Activated T-cell treated with anti-CD3 and anti-CD28 coated beads for 4 hours (primary cell): ENCODE measurements at places on chromosomes 7 and 10.

- DNase-seq: no peak
Observed at GRCh38 chr7:154795014-154795413, 207.9 kb downstream of the PAXIP1 start.

DNA sequence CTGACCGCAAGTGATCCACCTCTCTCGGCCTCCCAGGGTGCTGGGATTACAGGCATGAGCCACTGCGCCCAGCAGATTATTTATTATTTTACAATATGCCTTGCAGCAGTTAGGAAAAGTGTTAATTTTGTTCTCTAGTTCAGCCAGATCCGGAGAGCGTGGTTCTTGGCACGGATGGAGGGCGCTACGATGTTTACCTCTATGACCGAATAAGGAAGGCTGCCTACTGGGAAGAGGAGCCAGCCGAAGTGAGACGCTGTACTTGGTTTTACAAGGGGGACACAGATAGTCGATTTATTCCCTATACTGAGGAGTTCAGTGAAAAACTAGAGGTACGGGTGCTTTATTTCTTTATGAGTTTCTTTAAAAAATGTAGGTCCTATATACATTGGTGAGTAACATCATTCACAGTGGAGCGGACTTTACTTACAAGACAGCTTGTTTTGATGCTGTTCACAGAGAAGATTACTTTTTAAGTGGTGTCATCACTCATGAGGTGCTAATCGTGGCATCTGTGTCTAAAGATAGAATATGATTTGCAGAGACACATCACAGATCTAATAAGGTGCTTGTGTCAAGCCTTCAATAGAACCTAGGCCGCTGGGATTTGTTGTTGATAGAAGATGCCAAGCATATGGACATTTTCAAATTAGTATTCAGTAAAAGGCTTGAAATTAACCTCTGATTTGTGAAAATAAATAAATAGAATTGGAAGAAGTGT, 11.6 kb downstream of the SEC23IP start:
- no peak for DNase-seq

GRCh38 chr7:102472126-102473041, 6.3 kb downstream of the POLR2J start:
- DNase-seq: no peak

DNA sequence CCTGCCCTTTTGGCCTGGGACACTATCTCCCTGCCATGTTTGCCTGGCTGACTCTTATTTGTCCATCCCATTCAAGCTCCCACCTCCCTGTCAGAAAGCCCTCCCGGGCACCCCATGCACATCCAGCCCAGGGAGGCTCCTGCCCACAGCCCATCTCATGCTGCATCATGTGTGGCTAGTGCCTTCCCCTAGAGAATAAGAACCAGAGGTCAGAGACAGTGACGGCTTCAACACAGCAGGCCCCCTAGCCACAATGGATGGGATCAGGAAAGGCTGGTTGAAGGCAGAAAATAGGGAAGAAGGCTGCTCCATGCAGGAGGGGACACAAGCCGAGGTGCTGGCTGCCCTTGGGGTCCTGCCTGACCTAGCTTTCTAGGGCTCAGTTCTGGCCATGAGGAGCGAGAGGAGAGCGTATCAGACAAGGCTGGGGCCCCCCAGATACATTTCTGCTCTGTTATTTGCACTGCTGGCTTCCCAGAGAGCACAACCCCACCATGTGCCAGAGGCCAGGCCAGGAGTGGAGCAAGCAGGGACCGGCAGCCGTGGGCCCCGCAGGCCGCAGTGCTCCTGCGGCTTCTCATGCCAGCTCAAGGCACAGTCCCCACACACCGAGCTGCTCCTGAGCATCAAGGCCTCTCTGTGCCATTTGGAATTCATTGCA, 161.1 kb upstream of the ZMIZ1 start:
- DNase-seq: no peak

GRCh38 chr10:46534828-46535524, 21.5 kb downstream of the GPRIN2 start:
- DNase-seq: no peak

- DNase-seq: peak; percentile 46
Observed at GRCh38 chr7:50197549-50197948, 104.5 kb upstream of the ZPBP start.

DNA sequence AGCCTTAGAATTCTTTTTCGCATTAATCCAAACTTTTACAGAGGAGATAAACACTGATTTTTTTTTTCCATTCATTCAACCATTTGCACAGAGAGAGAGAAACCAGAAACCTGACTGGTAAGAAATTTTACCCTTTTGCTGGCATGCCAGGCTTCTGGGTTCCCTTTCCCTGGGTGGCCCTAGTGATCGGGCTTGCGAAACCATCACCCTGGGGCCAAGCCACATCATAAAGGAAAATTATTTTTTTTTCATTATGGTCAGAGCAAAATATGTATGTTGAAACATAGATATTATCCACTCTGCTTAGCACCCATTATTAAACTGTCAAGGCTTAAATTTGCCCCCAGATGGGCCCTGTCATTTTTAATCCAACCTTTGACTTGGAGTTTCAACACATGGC, 55.4 kb upstream of the INHBA start:
- no peak for DNase-seq

GRCh38 chr10:56823849-56824248, 462.8 kb upstream of the ZWINT start:
- DNase-seq: no peak

DNA sequence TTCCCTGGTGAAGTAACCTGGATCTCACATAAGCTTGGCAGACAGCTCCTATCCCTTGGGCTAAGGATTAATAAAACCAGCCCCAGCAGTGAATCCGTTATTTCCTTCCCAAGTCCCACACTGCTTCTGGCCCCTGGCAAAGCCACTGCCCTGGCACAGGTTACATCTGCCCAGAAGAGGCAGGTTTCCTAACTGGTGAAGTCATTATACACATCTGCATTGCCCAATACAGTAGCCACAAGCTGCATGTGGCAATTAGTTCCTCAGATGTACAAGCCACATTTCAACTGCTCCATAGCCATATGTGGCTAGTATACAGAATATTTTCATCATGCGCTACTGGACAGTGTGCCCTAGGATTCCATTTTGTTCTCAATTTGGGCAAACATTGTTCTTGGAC, 273.0 kb downstream of the GRM8 start:
- no peak for DNase-seq

GRCh38 chr10:128950159-128950915, 516.7 kb upstream of the MGMT start:
- DNase-seq: no peak

GRCh38 chr10:96415150-96415890, 56.5 kb upstream of the OPALIN start:
- DNase-seq: no peak

DNA sequence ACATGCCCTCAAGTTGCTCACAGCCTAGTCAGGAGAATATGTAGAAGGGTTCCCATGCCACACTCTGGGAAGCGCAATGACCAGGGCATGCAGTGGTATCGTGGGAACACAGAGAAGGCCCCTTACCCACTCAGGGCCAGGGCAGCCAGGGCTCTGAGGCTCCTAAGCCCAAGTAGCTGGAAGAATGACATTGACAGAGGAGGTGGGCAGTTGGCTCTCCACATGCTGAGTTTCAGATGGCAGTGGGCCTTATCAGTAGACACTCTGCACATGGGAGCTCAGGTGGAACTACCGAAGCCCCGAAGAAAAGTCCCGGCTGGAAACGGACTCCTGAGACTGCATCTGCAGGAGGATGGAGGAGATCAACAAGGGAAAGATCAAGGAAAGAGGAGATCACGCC, 15.7 kb upstream of the SVOPL start:
- DNase-seq: no peak

GRCh38 chr7:127504715-127505114, 80.7 kb downstream of the GCC1 start:
- peak; percentile 12 for DNase-seq

DNA sequence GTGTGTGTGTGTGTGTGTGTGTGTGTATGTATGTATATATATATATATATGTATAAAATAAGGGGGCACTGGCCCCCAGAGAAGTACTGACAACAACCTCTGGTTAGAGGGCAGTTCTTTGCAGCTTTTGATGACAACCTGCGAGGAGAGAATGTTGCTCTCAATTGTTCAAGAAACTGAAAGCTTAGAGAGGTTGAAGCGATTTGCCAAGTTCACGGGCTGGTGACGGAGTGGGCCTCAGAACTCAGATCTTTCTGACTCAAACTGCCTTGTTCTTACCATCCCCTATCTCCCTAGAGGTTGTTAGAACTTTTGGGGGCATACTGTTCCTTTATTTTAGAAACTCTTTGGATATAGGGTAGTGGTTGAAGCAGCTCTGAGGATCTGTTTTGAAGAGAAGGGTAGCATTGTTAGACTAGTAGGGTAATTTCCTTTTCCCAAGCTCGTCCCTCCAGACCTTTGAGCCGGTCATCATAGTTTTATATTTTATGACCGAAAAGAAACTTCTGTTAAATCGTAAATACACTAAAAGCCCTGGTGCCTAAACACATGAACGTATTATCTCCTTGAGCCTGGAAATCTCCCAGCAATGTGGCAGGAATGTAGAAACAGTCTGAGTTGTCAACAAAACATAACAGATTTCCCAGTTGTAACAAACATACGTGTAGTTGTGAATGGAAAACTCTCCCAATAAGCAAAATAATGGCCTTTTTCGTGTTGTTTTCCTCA, 541.7 kb upstream of the GALNT17 start:
- DNase-seq: no peak

GRCh38 chr10:74977913-74978847, 133.3 kb upstream of the SAMD8 start:
- DNase-seq: no peak

DNA sequence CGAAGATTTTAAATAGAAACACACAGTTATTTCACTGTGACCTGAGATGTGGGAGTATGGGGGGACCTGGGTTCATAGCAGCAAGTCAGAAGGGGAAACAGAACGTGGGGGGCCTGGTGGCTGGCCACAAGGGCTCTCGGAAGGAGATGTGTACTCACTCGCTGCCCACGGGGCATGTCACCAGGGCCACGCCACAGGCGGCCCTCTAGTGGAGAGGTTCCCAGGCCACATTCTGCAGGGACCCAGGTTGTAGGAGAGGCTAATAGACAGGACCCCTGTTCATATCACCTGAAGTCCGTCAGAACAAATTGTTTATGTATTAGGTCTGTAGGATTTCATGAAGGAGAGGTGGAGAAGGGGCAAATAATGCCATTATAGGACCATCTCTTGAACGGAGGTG, 25.1 kb upstream of the SVOPL start:
- DNase-seq: no peak

DNA sequence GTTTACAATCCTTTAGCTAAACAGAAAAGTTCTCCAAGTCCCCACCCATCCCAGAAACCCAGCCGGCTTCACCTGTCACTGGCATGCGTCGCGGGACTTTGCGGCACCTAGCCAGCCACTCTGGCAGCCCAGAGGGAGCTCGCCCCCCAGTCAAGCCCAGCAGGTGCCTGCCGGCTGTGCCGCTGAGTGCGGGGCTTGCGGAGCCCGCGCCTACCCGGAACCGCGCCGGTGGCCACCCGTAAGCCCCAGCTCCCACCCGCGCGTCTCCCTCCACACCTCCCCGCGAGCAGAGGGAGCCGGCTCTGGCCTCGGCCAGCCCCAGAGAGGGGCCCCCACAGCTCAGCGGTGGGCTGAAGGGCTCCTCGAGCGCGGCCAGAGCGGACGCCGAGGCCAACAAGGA, 446.1 kb downstream of the GRM8 start:
- DNase-seq: no peak

GRCh38 chr10:30687698-30688213, 58.2 kb upstream of the LYZL2 start:
- peak; percentile 75 for DNase-seq

- DNase-seq: no peak
Observed at GRCh38 chr10:117504562-117504961, 38.0 kb upstream of the EMX2 start.

DNA sequence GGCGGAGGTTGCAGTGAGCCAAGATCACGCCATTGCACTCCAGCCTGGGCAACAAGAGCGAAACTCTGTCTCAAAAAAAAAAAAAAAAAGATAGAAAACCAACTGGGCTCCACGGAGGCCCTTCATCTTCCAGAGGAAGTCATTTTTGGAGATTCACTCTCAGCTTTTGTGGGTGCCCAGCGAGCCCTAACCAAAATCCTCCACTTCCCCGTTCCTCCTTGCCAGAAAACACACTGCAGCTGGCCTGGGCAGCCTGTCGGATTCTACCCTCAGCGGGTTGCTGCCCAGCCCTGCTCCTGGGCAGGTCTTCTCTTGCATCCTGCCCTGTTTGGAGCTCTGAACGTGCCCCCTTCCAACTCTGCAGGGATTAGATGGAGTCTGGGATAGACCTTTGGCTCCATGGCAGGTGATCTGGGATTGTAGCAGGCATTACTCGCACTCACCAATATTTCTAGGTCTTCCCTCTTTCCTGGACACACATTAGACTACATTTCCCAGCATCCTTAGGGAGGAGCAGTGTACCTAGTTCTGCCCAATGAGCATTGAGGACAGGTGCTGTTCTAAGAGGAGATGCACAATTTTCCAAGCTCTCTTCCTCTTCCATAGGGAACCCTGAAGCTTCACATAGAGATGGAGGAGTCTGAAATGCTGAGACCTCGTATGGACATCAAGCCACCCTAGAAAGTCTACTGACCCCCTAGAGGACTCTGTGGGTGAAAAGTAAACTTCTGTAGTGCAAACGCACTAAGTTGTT, 4.6 kb downstream of the GRID2IP start:
- no peak for DNase-seq

DNA sequence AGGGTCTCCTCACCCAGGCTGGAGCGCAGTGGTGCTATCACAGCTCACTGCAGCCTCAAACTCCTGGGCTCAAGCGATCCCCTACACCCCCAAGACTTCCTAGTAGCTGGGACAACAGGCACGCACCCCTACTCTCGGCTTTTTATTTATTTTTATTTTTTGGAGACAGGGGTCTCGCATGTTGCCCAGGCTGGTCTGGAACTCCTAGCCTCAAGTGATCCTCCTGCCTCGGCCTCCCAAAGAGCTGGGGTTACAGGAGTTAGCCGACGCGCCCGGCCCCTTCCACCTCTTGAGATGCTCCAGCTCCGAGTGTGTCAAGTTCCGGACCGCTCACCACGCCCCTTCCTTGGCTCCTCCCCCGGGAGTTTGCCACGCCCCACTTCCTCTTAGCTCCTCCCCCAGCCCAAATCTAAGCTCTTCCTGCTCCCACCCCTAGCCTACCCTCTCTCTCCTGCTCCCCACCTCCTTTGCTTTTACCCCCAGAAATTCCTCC, 6.3 kb downstream of the NAT16 start:
- DNase-seq: peak; percentile 50
